Neural crest cell (in vitro differentiated cells): ENCODE measurements at places on chromosomes 4 and X.

- DNase-seq, result no peak
These were observed 29.0 kb downstream of the TFDP3 start for GRCh38 chrX:133189195-133189594.

DNA sequence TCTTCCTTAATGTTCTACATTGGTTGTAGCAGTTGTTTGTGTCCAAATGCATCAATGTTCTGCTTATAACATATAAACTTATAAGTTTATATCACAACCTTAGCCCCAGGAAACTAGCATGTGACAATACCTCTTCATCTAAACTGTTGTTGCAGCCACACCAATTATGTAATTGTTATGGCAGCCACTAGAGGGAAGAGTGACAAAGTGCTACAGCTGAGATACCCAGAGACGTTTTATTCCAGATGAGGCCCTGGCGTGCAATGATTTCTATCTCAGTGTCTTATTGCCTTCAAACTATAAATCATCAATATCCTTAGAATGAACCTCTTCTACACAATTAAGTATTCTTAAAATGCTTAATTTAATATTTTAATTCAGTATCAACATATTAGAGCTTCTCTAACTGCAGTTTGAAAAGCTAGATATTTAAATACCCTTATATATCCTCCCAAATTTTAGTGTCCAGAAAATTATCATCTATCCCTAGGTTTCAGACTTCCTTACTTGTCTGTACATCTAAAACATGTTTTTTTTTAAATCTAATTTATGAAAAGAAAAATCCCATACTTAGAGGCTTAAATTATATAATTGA, 171.6 kb downstream of the PCDH10 start:
- DNase-seq, result peak; percentile 6

- DNase-seq, result no peak
These were observed 34.0 kb upstream of the CYBB start for GRCh38 chrX:37745835-37746217.

- DNase-seq, result no peak
These were observed 40.2 kb upstream of the HS3ST1 start for GRCh38 chr4:11468901-11469300.

- peak; percentile 20 for DNase-seq
These were observed 886 bp upstream of the WWC2 start for GRCh38 chr4:183098019-183098722.

DNA sequence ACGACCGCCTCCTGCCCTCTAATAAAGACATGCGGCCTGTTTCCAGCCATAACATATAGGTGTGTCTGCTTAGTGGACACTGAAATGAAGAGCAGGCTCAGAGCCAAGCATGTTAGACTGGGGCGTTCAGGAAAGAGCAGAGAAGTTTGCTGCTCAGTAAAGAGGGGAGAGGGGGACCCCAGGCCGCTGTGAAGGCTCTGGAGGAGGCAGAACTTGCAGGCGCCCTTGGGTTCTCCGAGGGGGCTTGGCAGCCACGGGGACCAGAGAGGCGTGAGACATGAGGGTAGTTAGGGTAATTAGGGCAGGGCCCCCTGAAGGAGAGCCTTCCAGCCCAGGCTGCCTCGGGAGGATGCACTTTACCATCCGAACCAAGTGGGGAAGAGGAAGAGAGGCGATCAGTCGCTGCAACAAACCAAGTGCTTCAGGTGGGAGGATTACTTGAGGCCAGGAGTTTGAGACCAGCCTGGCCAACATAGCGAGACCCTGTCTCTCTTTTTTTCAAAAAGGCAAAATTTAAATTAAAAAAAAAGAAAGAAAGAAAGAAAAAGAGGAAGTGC, 46.6 kb upstream of the CDKN2AIP start:
- DNase-seq, result no peak

DNA sequence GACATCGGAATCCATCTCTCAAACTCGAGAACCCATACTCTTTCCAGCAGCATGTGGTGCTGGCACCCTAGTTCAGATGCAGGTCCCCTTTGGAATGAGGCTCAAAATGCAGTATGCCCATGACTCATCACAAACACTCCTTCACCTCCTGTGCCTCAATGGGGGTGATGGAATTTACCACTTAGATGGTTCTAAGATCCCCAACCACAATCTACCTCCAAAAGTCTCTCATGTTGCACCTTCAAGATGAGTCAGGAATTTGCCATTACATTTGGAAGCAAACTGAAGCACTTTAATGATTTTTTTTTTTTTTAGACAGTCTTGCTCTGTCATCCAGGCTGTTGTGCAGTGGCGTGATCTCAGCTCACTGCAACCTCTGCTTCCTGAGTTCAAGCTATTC, 8.5 kb upstream of the MID1 start:
- no peak for DNase-seq

DNA sequence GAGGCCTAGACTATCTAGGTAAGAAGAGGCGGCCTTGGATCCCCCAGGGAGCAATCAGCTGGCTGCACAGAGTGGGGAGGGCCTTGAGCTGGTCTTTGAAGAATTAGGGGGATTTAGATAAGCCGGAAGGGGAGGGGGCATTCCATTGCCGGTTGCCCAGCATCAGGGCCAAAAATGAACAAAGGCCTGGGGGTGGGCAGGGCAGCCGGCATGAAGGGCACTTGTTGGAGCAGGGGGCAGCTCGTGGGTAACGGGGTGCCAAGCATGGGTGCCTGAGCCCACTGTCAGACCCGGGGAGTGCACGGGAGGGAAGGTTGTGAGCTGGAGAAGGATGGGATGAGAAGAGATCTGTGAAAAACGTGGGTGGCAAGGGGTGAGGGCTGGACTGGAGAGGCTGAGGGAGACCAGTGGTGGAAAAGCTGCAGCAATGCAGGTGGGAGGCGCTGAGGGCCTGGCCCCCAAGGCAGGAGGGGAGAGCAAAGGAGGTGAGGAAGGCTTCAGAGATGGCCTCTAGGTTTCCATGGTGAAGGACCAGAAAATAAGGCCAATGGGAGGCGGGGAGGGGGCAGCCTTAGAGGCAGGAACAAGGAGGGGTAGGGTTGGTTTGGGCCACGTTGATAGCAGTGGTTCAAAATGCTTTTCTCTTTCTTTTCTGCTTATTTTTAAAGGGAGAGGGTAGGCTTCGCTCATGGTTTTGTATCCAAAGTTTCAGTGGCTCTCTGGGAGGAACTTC, 8.6 kb downstream of the KLF3 start:
- peak; percentile 42 for DNase-seq
